ENCODE measurements at places on chromosomes 12 and 14. TPM values are rescaled to one million over a fixed set of nuclear protein-coding genes. Genes with fewer than 3 reads are reported as not detected.

- DNase-seq: peak; percentile 62
Measured at GRCh38 chr12:106301611-106302321, 767 bp upstream of the TCP11L2 start.

DNA sequence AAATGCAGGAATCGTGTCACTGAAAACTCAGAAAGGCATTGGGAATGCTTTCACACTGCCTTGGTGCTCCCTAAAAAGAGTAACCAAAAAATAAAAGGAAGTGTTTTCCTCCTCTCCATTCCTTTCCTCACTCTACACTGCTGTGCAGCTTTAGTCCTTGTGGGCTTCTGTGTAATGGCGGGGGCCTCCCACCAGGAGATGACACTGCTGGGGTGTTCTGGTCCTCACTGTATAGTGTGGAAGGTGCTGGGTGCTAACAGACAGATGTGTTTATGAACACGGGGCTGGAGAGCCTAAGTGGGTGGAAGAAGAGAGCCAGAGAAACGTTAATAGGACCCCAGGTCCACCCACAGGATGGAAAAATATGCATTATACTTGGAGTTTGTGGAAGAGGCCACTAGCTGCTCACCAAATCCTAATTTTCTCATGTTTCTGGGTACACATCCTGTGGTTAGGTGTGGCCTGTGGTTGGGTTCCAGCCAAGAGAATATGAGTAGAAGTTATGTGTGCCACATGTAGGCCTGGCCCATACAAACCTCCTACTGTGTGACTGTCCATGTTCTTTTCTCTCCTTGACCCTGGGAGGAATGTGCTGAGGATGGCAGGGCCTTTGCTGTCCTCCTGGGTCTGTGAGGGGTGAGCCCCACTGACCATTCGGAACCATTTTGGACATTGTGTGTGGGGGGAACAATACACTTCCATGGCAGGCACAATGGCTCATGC lies 14.0 kb upstream of the C1S start:
- DNase-seq: no peak

GRCh38 chr14:104096751-104097700 lies 11.5 kb downstream of the ASPG start:
- DNase-seq: no peak

DNA sequence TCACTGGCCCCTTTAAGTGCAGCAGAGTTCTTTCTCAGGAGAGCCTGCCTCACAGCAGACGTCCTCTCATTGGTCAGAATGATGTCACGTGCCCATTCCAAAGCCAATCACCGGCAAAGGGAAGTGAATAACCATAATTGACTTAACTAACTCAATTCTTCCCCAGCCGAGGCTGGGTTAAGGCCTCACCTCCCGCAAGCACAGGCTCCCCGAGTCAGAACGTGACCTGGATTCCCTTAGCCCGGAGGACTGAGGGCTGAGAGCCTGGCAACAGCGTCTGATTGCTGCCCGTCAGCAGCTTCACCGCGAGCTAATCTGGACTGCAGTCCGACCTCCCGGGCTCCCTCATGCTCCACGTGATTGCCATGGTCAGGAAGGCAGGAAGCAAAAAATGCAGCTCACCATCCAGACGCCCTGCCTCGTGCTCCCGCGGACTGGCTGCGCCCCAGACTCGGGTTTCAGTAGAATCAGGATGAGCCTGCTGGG lies 92.1 kb upstream of the FZD10 start:
- DNase-seq: no peak

KSR2 gene
- not detected for total RNA-seq

NRXN3 gene
- total RNA-seq: not detected

GRCh38 chr12:229441-230191 lies 15.7 kb upstream of the SLC6A12 start:
- DNase-seq: no peak

- no peak for DNase-seq
Measured at GRCh38 chr12:107435072-107435471, 250.5 kb upstream of the PWP1 start.

- DNase-seq: no peak
Measured at GRCh38 chr12:105357162-105357691, 26.7 kb downstream of the C12orf75 start.

HPD gene
- total RNA-seq: not detected

DNA sequence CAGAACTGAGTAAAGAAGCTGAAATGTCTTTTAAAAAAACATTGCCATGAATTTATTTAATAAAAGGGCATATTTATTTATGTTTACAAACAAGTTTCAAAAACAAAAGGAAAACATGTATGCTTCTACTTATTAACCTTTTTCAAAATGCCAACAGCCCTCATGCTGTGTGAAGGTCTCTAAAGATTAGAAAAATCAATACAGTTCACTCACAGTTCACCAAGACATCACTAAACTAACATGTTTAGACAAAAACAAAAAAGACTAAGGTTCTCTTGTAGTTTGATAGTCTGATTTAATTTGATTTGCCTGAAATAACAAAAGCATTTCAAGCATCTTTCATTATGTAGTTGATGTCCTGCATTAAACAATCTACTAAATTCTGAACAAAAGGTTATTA lies 63.9 kb upstream of the POC1B start:
- DNase-seq: no peak

- DNase-seq: no peak
Measured at GRCh38 chr14:20760950-20761349, 7.3 kb upstream of the EDDM3B start.

CRACR2A gene
- 36.9 TPM for total RNA-seq
